ENCODE measurements at places on chromosomes 4 and X. TPM values are rescaled to one million over a fixed set of nuclear protein-coding genes. Genes with fewer than 3 reads are reported as not detected.

ZNF630 gene
- 1.7 TPM for total RNA-seq

DNA sequence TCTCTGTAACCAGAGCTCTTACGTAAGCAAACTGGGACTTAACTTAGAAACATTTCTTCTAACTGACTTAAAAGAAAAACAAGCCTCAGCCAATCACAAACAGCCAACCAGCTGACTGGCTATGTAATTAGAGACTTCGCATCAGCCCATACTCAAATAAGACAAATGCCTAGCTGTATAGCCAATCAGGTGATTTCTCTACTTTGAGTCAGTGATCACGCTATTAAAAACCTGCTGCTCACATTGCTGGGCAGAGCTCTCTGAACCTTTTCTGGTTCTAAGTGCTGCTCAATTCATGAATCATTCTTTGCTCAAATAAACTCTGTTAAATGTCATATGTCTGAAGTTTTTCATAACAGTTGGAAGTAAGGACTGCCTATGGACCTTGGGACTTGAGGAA is 9.9 kb upstream of the SMIM10L2A start:
- DNase-seq = no peak
- H3K27ac ChIP-seq = no peak overlapping the region
- no peaks in the 10 kb centered on the region for H3K27me3 ChIP-seq
- H3K36me3 ChIP-seq = no peaks in the 10 kb centered on the region
- no peak overlapping the region for H3K4me3 ChIP-seq

GRCh38 chr4:138573246-138573645 is 331.1 kb upstream of the SLC7A11 start:
- H3K27me3 ChIP-seq = no peaks in the 10 kb centered on the region
- H3K4me3 ChIP-seq = no peak overlapping the region
- no peaks in the 10 kb centered on the region for H3K36me3 ChIP-seq
- H3K27ac ChIP-seq = no peak overlapping the region
- DNase-seq = no peak

CPE gene
- not detected for total RNA-seq

DNA sequence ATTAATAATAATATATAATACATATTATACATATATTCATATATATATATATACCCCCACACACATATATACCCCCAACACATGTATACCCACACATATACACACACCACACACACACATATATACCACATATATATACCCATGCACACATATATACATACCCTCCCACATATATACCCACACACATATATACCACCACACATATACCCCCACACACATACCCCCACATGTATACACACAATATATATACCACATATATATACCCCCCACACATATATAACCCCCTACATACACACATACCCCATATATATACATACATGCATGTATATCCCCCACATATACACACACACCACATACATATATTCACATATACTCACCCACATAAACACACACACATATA is 52.0 kb downstream of the NSG1 start:
- H3K27me3 ChIP-seq = no peaks in the 10 kb centered on the region
- H3K36me3 ChIP-seq = peaks cover 2% of the 10 kb centered on the region
- H3K4me3 ChIP-seq = no peak overlapping the region

ENPEP gene
- total RNA-seq = 0.05 TPM

JADE3 gene
- 0.74 TPM for total RNA-seq

RNF150 gene
- total RNA-seq = 0.09 TPM

GRCh38 chr4:168511780-168512489 is 15.1 kb downstream of the PALLD start:
- peak overlapping the region; percentile 80 for H3K27ac ChIP-seq
- no peaks in the 10 kb centered on the region for H3K27me3 ChIP-seq
- peak overlapping the region; percentile 39 for H3K4me3 ChIP-seq
- no peaks in the 10 kb centered on the region for H3K36me3 ChIP-seq
- peaks cover 33% of the 10 kb centered on the region for H3K4me1 ChIP-seq
- DNase-seq = peak; percentile 92

- DNase-seq = peak; percentile 17
- H3K4me3 ChIP-seq = peak overlapping the region; percentile 31
- no peaks in the 10 kb centered on the region for H3K27me3 ChIP-seq
Observed at GRCh38 chrX:53000447-53001135, 42.3 kb upstream of the FAM156A start.

Measured in activated CD8-positive, alpha-beta T cell treated with anti-CD3 and anti-CD28 coated beads for 36 hours (primary cell).